ENCODE measurements at places on chromosomes 12 and 14. TPM values are rescaled to one million over a fixed set of nuclear protein-coding genes. Genes with fewer than 3 reads are reported as not detected.

DNA sequence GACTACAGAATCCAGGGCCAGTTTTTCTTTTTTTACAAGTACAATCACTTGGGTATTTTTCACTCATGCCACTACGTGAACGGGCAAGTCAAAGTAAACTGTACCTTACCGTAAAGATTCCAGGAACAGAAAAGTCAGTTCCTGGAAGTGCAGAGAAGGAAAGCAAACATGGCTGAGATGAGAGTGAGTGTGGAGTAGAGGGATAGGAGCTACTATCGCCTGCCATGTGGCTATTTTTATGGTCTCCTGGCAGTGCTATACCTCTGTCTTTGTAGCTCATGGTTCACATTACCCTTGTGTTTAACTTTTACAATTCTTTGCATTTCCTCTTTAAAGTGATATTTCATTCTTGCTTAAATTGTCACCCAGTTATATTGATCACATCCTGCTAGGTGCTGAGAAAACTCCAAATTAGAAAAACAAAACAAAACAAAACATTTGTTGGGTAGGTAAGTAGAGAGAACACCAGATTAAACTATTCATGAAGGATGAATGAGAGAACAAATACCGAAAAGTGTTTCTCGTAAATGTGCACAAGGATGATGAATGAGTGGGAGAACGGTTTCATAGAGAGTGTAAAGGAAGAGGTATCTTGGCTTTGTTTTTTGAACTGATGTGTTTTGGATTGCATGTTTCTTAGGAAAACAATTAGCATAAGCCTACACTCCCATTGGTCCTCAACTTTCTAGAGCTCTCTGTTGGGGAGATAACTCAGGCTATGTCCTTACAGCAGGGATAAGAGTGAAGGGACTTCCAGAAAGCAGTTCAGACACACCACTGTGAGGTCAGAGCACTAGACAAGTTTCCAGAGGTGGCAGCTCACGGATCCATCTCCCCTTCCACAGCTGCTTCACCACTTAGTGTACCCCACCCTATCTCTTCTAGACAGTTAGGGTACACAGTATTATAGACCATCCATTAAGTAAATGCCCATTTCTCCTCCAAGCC lies 163.7 kb downstream of the IPO8 start:
- DNase-seq = no peak

DNA sequence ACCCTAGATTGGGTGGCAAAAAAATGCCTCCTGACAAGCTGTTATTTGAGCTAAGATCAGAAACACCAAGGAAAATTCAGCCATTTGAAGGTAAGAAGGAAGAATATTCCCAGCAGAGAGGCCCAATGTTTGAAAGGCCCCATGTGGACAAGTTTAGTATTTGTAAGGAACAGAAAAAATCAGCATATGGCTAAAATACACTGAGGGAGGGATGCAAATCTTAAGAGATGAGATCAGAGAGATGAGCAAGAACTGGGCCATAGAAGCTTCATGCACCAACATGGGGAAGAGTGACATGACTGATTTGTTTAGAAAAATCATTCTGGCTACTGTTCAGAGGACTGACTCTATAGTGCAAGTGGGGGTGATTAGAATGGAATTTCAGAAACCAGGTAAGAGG lies 496.8 kb upstream of the SOX5 start:
- no peak for DNase-seq

- DNase-seq = no peak
These were observed 371.2 kb upstream of the LRFN5 start for GRCh38 chr14:41235466-41235865.

GRCh38 chr12:127260999-127261398 lies 1006.0 kb upstream of the TMEM132C start:
- DNase-seq = no peak

- DNase-seq = no peak
These were observed 16.5 kb upstream of the YY1 start for GRCh38 chr14:100222224-100223093.

DNA sequence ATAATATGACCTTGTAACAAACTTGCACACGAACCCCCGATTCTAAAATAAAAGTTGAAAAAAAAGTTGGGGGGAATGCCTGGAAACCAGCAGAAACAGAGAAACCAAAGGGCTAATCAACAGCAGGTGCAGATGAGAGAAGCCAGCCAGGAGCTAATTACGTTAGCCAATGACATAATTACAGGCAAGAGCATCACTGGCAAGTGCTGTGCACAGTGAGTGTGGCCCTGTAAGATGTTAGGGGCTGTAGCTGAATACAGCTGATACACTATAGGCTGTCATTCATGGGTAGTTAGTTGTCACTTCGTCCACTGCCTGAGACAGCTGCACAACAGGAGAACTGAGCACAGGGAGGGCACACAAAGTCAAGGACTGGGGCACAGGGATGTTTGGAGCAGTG lies 7.3 kb upstream of the FGF23 start:
- DNase-seq = no peak

DNA sequence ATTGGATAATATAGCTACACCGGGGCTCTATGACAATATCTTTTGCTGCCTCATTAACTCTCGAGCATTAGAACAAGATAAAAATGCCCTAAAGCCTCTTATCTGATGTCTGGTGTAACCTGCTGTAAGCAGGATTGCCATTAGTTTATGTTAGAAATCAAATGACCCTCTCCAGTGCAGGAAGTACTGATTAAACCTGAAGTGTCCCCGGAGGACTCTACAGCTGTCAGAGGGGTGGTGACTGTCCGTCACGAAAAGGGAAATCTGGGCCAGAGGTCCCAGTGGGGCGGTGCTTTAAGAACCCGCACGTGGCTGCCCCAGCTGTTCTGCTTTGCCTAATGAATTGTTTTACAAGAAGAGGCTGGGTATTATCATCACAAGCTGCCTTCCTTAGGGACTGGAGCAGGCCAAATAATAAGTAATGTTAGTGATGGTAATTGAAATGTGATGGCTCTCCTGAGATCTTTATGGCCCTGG lies 55.7 kb downstream of the LIN52 start:
- DNase-seq = peak; percentile 58

Gene RTRAF
- total RNA-seq = 233 TPM

Gene WNT1
- not detected for total RNA-seq

Gene CLEC9A
- total RNA-seq = not detected
